ENCODE measurements at places on chromosomes 1 and 21.

DNA sequence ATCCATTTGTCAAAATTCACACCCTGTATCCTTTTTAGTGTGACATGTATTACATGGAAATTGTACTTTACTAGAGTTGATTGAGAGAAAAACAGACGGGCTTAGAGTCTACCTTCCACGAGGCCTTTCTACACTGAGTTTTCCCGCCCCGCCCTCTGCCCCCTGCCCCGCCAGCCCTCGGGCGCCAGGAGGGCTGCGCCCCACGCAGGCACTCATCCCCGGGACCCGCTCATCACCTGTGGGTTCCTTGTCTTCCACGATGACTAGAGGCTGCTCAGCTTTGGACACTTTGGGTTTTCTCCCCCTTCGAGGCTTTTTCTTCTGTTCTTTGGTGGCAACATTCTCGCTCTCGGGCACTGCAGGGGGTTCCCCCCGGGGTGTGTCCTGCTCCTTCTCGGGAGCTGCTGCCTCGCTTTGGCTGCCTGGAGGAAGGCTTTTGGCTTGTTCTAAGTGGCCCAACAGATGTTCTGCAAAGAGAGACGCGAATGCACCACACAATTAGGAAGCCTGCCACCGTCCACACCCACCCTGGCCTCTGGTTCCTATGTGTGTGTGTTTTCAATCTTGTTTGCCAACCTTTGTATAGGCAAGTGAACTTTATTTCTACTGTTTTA, 39.6 kb downstream of the PRDM15 start:
- no peak for DNase-seq

DNA sequence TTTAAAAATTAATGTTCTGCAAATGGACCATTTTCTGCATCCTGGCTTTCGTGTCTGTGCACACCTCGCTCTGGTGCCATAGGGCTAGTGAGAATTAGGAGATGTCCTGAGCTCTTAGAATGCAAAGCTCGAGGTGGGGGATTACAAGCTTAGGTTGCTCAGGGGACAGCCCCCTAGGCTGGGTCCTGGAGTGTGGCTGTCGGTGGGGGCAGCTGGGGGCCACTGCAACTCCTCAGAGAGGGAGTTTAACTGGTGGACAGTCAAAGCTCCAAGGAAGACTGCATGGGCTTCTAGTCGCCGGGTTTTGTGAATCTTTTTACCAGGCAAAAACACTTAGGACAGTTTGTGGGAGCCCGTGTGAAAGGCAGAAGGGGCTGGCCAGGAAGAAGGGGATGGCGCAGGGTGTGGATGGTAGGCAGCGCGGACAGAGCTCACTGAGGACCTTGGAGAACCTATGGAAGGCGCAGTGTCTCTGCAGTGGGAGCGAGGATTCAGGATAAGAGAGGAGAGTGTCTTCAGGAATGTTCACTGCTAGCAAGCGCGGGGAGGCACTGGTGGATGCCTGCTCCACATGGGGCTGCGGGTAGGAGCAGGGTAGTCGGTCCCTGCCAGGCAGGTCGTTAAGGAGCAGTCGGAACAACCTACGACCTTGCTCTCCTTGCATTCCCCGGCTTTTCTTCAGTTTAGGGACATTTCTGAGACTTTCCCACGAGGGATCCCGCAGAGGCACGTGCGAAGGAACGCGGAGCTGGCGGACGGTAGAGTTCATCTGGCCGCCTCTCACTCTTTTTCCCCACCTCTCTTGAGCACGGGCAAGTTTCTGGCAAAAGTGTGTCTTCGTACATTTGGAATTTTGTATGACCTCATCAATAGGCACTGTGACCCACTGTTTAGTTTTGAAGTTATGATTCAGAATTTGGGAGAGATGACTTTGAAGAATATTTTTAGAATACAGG, 12.9 kb upstream of the KCNE1 start:
- DNase-seq: peak; percentile 68

GRCh38 chr1:232123775-232124659, 497.4 kb downstream of the DISC1 start:
- peak; percentile 52 for DNase-seq

DNA sequence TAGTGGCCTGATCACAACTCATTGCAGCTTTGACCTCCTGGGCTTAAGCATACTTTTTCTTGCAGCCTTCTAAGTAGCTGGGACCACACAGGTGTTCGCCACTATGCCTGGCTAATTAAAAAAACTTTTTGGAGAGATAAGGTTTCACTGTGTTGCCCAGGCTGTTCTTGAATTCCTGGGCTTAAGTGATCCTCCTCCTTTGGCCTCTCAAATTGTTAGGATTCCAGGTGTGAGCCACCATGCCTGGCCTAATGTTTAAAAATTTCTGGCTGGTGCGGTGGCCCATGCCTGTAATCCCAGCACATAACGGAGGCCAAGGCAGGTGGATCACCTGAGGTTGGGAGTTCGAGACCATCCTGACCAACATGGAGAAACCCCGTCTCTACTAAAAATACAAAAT, 24.4 kb downstream of the YTHDF2 start:
- no peak for DNase-seq

GRCh38 chr21:14876524-14876840, 188.3 kb downstream of the NRIP1 start:
- no peak for DNase-seq

GRCh38 chr1:231500666-231501065, 27.8 kb upstream of the TSNAX start:
- no peak for DNase-seq

DNA sequence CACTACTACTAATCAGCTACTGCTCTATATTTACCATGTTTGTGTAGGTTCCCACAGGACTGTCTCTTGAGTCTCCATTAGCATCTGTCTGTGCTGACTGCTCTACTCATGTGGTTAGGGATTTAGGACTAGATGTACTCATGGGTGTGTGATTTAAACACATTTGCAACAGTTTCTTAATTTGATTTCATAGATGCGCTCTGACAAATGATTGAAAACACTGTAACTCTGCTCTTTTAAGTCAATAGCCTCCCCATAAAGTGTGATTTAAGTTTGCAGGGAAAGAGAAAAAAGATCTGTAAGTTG, 809.3 kb downstream of the NCAM2 start:
- no peak for DNase-seq

DNA sequence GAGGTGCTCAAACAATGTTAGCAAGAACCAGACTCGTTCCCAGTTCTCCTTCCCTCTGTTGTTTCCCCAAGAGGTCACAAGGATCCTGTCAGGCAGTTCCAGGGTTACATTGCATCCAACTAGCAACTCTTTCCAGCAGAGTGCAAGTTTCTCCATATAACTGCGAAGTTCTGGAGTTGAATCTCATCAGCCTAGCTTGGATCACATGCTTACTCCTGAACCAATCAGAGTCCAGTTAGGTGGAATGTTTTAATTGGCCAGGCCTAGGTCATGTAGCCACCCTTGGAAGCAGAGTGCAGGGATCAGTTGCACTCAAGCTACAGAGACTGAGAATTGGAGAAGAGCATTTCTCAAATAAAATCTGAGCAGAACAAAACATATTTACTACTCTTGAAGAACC, 15.9 kb upstream of the PIK3R3 start:
- no peak for DNase-seq

- peak; percentile 83 for DNase-seq
Observed at GRCh38 chr1:206461602-206462455, 8.4 kb upstream of the IKBKE start.

- no peak for DNase-seq
Observed at GRCh38 chr1:94199398-94199797, 38.0 kb downstream of the ARHGAP29 start.

- DNase-seq: no peak
Observed at GRCh38 chr21:45799765-45800338, 156.3 kb downstream of the PCBP3 start.

DNA sequence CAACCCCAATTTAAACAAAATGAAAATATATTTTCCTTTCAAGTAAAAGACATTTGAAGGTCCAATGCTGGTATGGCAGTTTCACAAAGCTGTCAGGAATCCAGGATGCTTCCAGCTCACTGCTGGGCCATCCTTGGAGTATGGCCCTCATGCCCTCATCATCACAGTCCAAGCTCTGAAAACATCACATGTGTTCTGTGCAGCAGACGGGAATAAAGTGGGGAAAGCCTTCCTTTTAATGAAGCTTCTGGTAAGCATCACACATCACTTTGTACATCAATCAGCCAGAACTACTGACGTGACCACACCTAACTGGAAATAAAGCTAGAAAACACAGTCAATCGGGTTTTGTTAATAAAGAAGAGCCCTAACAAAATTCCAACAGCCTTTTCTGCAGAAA, 22.7 kb downstream of the CDC42BPA start:
- DNase-seq: no peak

DNA sequence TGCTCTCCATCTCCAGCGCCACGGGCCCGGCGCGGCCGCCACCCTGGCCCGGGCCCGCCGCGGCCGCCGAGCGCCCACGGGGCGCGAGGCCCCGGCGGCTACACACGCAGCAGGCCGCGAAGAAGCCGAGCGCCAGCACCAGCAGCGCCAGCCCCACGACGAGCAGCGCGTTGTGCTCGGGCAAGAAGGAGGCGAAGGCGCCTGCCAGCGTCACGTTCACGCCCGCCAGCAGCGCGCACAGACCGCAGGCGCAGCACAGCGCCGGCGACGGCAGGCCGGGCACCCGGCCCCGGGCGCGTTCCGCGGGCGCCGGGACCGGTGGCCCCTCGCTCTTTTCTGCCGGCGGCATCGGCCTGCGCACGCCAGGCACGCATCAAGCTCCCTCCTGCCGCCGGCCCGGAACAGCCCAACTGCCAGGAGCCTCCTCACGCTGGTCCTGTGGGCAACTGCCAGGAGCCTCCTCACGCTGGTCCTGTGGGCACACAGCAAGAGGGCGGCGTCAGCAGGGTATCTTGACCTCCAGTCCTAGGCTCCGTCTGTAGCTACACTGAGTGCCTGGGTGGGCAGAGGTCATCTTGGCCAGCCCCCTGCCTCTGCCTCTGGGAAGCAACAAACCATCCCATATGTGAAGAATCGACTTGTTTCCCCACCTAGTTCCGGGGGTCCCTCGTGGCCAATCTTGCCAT, 18.1 kb downstream of the KNCN start:
- peak; percentile 41 for DNase-seq

DNA sequence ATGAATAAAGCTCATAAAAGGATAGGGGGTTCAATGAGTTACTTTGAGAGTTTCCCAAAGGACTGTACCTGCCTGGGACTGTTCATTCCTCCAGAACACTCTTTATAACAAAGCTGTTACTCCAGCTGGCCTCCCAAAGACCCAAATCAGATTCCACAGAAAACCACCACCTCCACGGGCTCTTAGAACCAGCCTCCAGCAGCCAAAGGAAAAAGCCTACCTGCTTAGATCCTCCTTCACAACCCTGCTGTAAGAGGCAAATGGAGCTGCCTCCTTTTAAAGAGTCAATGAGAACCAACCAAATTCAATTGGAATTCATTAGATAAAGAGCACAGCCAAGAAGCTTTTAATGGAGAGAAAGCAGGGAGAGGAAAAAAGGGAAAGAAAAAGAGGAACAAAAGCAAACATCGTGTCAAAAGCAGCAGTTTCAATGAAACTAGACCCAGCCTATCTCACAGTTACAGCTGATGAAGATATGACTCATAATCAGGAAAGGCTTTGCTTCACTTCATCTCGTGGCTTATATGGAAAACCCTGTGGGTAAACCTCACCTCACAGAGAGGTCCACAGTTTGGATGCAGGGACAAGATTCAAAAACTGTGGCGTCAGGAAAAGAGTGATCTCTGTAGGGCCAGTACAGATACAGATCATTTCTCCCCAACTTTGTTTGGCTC, 27.8 kb upstream of the FMO4 start:
- peak; percentile 17 for DNase-seq

DNA sequence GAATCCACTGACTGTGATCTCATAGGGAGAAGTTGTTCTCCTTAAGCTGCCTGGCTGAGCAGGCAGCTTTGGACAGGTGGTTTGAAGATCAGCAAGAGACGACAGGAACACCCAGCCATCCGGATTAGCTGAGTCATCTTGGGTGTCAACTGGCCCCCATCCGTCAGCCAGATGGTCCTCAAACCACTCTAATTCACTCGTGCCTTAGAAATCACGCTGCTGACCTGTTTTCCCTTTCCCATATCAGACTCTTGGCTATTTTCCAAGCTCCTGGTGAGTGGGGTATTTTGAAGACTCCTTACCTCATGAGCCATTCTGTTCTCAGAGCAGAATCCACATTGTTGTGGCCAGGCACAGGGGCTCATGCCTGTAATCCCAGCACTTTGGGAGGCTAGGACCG, 149.1 kb upstream of the L1TD1 start:
- DNase-seq: no peak

DNA sequence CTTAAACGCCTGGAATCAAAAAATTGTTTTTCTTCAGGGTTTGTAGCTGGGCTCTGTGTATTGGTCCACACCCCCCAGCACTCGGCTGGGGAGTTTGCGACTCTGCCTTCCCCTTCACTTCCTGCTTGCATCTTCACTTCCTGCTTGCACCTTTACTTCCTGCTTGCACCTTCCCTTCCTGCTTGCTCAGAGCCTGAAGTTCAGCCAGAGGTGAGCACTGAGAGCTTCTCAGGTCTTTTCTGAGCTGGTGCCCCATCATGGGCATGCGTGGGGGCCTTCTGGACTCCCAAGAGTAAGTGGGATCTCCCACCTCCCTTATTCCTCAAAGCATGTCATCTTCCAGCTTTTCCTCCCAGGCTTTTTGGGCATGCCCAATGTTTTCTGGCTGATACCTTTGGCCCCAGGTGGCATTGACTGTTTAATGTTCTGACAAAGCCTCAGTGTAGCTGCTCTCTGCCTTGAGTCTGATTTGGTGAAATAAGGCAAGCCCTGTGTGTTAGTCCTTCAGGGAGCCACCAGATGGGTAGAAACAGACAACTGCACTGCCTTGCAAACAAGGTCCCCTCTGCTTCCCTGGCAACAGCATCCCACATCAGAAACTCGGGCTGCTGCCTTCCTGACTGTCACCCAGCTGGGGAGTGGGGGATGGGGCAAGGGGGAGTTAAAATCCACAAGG, 3.5 kb downstream of the KRTAP10-2 start:
- DNase-seq: no peak

- peak; percentile 61 for DNase-seq
Observed at GRCh38 chr1:23169727-23170335, 1.2 kb upstream of the LUZP1 start.

DNA sequence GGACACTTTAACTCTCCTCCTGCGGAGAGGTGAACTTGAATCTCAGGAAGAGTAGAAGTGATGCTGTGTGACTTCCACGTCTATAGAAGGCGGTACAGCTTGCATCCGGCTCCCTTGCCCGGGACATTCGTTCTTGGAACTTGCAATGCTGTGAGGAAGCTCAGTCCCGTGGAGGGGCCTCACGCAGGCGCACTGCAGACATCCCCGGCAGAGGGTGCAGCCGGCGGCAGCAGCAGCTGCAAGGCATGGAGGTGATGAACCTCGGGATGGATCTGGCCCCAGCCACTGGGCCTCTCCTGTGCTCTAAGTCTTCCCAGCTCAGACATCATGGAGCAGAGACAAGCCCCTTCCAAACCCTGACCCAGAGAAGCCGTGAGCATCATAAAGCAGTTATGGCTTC, 61.8 kb upstream of the SOD1 start:
- DNase-seq: no peak

- no peak for DNase-seq
Observed at GRCh38 chr1:71656902-71657301, 576.1 kb upstream of the ZRANB2 start.

DNA sequence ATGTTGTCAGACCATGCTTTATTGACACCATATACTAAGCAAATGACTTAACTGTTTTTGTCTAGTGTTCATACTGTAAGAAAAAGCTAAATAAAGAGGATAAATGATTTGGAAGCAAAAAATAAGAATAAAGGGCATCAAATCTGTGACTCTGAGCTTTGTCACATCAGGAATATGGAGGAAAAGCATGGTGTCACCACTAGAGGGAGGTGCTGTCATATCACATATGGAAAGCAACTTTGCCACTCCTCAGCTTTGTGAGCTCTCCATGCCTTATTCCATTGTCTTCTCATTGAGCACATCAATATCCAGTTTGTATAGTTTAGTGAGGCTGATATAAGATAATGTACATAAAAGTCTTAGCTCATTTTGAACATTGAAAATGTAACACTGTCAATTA, 20.8 kb upstream of the GBP1 start:
- DNase-seq: peak; percentile 56
